Prostate gland (tissue), 2 donors: ENCODE measurements at places on chromosomes 11 and 22. TPM values are rescaled to one million over a fixed set of nuclear protein-coding genes. Genes with fewer than 3 reads are reported as not detected.

PYGM gene
- total RNA-seq, result 8.0 TPM

SHISA8 gene
- total RNA-seq, result not detected

MRGPRX4 gene
- total RNA-seq, result not detected

CHADL gene
- total RNA-seq, result 19.0 TPM

KDM4D gene
- total RNA-seq, result 2.6 TPM

YPEL1 gene
- total RNA-seq, result 2.9 TPM

DNA sequence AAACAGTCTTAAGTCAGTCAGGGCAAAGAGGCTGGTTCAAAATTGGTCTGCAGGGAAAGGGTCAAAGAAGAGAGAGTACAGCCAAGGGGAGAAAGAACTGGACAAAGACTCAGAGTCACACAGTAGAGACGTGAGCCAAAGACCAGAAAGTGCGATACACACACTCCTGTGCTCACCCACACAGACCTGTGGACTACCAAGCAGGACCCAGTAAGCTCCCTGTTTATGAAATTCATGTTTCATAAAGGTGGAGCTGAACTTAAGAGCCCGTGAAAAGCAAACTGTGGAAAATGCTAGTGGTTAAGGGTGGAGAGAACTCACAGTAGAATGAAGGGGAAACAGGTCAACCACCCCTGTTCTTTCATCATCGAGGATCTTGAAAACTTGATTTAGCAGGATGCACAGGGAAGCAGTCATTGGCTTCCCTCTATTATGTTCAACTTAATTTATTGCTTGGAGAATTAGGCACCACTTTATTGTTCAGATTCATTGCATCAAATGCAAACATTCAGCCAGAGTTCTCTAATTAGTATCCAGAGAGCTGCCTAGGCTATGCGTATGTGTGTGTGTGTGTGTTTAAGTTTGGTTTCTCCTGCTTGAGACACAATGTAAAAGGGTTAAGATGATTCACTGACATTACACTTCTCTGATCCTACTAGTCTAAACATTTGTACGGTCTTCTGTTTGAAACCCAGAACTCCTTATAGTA, 160.9 kb upstream of the MTMR2 start:
- no peak for DNase-seq

DNA sequence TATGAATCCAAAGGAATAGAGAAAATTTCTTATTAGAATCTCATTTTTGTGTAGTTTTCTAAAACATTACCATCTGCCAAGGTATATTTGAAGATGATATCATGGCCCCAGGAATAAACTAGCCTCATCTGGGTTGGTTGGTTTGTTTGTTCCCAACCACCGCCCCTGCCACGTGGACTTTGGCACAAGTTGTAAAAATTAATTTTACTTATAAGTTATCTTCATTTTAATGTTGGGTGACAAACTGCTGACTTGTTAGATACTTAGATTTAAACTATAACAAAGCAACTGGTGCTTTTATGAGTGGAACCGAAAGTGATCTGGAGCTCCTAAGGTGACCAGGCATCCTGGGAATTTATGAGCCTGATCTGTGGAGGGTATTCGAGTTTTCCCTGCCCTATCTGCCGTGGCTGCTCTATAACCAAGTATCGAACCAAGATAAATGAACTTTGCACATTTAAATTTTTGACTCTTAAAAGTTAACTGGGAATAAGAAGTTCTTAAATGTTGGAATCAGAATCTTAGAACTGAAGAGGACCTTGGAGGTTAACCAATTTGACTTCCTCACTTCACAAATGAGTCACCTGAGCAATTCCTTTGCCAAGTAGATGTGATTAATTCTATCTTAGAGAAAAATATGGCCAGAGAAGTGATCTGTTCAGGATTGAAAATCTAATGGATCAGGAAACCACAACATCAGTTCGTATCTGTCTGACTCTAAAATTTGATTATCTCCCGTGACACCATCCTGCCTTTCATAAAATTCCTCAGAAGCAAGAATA, 129.1 kb upstream of the ARHGAP42 start:
- no peak for DNase-seq

GRCh38 chr22:46845296-46846149, 83.1 kb downstream of the TBC1D22A start:
- no peak for DNase-seq

DNA sequence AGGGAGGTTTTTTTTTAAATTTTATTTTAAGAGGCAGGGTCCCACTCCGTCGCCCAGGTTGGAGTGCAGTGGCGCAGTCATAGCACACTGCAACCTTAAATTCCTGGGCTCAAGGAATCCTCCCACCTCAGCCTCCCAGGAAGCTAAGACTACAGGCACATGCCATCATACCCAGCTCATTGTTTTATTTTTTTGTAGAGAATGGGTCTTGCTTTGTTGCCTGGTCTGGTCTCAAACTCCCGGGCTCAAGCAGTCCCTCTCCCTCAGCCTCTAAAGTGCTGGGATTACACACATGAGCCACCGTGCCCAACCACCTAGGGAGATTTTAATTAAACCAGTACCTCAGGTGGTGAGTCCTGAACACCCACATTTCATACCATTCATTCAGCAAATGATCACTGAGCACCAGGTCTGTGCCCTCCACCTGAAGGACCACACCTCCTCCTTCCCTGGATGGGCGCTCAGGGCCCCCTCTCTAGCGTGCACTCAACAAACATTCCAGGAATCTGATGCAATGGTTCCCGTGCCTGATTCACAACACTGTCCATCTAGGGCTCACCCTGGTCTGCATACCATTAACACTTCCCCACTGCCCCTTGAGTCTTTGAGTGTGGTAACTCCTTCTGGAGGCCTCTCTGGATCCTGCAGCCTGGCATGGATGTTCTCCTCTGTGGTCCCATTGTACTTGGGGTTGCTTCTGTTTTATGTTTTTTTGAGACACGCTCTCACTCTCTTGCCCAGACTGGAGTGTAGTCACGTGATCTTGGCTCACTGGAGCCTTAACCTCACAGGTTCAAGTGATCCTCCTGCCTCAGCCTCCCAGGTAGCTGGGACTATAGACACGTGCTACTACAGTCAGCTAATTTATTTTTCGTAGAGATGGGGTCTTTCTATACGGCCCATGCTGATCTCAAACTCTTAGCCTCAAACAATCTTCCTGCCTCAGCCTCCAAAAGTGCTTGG, 9.6 kb upstream of the MYH9 start:
- no peak for DNase-seq

DNA sequence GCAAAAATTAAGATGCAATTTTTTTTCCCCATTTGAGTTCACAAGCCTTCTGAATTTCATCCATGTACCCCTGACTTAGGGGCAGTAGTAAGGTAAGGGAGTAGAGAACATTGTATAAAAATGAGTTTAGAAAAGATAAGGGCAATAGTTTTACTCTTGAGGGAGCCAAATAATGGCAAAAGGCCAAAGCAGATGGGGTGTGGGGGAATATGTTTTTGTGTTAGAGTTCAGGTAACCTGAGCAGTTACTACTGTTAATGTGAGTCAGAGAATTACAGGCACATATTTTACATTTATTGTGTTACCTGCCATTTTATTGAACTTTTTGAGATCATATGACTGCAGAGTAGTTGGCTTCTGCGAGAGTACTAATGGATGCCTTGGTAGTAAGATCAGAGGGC, 3.1 kb downstream of the EED start:
- no peak for DNase-seq

- DNase-seq, result no peak
Measured at GRCh38 chr11:88327462-88328143, 9.9 kb downstream of the CTSC start.

DNA sequence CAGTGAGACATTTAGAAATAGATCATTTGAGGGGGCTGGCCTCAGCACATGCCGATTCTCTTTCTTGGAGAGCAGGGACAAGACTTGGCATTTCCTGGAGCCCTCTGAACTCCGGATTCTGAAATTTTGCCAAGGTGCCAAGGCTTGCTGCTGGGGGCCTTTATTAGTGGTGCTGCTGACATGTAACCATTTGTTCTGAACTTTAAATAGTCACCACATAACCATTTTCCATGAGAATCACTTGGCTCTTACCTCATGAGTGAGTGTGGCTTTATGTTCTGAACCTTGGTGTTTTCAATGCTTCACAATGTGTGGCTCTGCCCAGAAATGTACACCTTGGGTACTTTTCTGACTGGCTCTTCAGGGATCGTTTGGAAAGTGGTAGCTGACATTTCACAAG, 33.3 kb downstream of the SYT13 start:
- no peak for DNase-seq

DNA sequence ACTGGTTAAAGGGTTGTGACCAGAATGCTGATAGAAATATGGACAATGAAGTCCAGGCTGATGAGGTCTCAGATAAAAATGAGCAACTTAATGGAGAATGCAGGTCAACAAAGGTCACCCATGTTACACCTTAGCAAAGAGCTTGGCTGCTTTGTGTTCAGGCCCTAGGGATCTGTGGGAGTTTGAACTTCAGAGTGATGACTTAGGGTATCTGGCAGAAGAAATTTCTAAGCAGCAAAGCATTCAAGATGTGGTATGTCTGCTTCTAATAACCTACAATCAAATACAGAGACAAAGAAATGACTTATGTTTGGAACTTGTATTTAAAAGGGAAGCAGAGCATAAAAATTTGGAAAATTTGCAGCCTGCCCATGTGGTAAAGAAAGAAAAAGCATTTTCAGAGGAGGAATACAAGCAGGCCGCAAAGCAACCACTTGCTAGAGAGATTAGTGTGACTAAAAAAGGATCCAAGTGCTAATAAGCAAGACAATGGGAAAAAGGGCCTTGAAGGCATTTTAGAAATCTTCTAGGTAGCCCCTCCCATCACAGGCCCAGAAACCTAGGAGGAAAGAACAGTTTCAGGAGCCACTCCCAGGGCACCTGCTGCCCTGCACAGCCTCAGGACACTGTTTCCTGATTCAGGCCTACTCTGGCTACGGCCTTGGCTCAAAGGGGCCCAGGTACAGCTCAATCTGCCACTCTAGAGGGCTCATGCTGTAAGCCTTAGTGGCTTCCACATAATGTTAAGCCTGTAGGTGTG, 41.3 kb downstream of the TNKS1BP1 start:
- DNase-seq, result no peak

DNA sequence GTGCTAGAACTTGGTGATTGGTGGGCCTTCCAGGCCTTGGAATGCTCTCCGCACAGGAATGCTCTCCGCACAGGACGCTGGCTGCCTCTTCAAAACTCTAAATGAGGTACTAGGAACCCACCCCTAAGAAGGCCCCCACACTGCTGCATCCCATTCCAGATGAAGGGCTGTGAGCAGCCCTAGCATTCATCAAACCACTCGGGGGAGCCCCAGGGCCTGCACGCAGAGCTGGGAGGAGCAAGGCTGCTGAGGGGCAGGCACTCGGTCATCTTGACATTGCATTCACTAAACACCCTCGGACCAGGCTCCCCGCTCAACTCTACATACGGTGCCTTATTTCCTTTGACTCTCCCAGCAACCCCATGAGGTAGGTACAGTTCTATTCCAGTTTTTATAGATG, 49.2 kb upstream of the EMID1 start:
- DNase-seq, result no peak

DNA sequence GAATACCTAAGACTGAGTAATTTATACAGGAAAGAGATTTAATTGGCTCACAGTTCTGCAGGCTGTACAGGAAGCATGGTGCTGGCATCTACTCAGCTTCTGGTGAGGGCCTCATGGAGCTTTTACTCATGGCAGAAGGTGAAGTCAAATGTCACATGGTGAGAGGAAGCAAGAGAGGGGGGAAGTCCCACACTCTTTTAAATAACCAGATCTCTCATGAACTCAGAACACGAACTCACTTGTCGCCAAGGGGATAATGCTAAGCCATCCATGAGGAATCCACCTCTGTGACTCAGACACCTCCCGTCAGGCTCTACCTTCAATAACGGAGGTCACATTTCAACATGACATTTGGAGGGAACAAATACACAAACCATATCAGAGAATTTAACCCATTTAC, 42.2 kb downstream of the BIRC2 start:
- no peak for DNase-seq

DNA sequence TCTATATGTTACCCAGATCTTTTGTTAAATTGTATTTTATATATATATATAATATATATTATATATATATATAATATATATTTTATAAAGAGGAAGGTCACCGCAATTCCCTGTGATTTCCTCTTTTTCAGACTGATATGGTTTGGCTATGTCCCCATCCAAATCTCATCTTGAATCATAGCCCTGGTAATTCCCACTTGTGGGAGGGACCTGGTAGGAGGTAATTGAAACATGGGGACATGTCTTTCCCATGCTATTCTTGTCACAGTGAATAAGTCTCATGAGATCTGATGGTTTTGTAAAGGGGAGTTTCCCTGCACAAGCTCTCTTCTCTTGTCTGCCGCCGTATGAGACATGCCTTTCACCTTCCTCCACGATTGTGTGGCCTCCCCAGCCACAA, 157.6 kb downstream of the RAB38 start:
- DNase-seq, result no peak

- DNase-seq, result peak; percentile 65
Measured at GRCh38 chr22:19943082-19944026, 1.7 kb upstream of the TXNRD2 start.

DNA sequence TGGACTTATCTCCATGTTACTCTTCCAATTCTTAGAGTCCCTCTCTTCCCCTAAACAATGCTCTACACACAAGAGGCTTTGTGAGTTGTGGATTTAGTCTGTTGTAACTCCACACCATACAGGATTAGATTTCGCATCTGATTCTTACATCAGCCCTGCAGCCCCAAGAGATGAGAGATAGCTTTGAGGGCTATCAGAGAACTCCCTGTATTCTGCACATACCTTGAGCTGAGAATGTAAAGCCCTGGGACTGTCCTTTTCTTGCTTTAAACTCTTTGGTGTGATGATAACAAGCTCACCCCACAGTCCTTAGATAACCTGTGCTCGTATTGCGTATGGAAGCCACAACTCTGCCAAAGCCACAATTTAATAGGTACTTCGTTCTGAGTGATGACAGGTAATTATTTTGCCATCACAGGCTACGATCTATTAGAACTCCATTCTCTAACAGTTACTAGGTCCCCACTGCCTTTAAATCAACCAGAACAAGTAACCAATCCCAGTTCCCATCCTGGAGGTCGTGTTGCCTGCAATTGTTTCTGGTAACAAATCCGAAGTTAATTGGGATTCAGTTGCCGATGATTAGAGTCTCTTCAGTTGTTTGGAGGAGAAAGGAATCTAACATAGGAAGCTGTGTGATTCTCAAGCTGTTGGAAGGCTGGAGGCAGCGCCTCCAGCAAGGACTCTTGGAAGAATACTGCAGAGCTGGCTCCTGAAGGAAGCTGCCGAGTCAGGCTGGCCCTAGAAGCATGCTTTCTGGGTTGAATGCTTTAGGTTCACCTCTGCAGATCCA, 1.3 kb upstream of the PARVG start:
- no peak for DNase-seq

- no peak for DNase-seq
Measured at GRCh38 chr11:73413256-73413655, 37.1 kb downstream of the RELT start.

DNA sequence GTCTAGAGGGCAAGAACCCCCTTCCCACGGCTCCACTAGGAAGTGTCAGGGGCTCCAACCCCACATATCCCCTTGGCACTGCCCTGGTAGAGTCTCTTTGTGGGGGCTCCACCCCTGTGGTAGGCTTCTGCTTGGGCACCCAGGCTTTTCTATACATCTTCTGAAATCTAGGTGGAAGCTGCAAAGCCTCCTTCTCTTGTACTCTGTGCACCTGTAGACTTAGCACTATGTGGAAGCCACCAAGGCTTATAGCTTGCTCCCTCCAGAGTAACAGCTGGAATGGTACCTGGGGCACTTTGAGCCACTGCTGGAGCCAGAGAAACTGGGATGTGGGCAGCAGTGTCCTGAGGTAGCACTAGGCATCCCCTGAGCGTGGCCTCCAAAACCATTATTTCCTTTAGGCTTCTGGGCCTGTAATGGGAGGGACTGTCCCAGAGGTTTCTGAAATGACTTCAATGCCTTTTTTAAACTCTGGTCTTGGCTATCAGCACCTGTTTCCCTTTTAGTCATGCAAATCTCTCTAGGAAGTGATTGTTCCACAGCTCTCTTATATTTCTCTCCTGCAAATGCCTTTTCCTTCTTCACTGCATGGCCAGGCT, 68.4 kb downstream of the TRAF6 start:
- no peak for DNase-seq
